Endodermal cell (in vitro differentiated cells): ENCODE measurements at places on chromosomes 4 and X.

DNA sequence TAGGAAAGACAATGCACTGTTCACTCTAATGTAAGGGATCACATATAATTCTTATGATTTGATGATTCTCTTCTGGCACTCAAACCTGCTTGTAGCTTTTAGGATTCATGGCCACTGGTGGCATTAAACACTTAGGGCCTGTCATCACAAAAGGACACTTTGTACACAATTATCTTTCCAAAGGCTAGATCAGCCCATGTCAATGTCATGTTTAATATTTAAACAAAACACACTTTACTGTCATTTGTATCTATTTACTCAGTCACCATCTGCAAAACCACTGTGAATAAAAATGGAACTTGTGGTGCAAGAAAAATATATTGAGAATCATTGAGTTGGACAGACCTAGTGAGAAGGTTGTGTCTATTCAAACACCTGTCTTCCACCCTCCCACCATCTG is 83.6 kb upstream of the TTC29 start:
- no peak for DNase-seq

DNA sequence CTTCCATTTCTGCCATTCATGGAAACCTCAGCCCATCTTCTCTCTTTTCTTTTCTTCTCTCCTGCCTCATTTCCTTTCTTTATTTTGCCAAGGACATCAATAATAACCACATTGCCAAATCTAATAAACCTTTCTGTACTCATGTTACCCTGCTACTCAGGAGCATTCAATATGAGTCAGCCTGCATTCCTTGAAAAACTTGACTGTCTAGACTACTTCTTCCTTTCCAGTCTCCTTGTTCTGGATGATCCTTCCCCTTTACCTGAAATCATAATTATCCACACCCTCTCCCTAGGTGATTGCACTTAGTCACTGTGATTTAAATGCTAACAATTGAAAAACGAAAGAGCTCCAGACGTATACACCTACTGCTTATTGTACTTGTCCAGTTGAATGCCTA is 253.2 kb upstream of the CENPE start:
- DNase-seq, result no peak

DNA sequence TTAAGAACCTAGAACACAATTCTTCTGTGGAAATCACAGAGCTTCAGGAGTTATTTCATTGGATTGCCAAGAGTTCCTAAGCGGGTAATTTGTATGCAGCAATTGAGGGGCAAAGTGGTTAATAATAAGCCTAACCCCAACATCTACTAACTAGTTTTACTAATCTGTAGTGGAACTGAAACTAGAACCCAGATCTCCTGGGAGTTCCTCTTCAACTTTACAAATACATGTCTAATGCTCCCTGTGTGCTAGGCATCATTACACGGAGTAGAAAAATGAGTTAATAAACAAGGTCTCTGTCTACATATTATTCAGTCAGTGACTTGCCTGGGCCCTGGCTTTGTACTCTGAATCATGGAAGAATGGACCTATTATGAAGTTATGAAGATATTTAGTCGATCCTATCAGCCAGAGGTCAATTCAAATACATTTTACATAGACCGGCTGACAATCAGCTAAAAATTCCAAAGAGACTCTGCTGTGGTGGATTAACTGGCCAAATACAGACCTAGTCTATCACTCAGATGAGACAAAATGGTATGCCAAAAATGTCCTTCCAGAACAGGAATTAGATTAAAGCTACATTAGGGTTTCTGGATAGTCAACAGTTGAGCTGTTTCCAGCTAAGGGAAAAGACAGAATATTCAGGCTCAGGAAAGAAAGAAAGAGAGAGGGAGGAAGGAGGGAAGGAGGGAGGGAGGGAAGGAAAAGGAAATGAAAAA is 326.0 kb downstream of the FBXW7 start:
- no peak for DNase-seq

DNA sequence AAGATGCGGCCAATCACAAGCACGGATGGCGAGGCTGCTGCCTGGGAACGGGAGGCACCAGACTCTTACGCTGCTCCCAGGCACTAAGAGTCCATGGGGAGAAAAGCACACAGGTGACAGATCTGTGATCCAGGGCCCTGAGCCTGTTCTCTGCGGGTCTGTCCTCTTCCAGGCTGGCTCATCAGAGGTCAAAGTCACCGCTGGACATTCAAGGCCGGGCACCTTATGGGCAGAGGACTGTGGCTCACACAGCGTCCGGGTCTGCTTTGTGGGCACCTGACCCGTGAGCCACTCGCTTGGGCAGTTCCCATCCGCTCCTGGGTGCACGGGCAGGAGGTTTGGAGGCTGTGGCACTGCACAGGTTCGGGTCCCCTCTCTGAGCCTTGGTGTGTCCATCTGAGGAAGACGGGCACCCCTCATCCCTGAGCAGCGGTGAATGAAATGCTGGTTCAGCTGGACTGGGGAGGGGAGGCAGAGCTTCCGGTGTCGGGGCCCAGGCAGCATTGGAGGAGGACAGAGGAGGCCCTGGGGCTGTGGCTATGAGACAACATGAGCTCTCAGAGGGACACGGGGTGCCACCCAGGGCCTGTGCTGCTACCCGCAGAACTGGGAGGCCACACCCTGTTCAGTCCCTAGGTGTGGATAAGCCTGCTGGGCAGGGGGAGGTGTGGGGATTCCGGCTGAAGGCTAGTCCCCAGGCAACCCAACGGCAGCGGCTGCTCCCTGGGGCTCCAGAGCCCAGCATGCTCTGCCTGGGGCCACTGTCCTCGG is 61.2 kb upstream of the AFAP1 start:
- DNase-seq, result no peak

DNA sequence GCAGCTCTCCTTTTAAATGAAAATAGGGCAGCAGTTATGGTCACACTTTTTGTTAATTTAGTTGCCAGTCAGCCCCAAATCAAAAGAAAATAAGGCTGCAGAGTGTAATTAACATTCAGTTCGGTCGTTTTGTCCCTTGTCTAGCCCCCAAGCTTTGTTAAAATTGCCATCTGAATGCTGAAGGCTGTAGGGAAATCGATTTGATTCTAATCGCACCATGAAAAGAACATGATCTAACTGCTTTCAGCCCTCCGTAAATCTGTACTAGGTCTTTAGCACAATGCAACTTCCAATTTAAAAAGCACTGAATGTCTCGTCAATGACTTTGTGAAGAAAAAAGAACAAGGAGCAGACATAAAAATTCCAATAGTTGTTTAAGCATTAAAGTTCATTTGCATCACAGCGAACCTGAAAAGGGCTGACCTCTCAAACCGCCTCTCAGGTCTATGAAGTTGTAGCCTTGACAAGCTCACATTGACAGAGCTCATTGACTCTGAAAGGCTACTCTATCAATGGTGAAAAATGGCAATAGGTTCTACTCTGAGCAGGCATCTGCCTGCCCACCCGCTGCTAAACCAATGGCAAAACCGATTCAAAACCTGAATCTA is 48.9 kb downstream of the CHIC2 start:
- DNase-seq, result peak; percentile 71
